ENCODE measurements at places on chromosomes 5 and 9.

GRCh38 chr9:3894772-3895171 lies 369.0 kb upstream of the RFX3 start:
- no peak for DNase-seq
- H3K36me3 ChIP-seq = no peaks in the 10 kb centered on the region
- H3K27me3 ChIP-seq = no peaks in the 10 kb centered on the region

GRCh38 chr9:129647635-129648034 lies 5.7 kb upstream of the ASB6 start:
- no peaks in the 10 kb centered on the region for H3K36me3 ChIP-seq
- H3K4me1 ChIP-seq = peaks cover under 1% of the 10 kb centered on the region
- no peak overlapping the region for H3K4me3 ChIP-seq

GRCh38 chr9:138028596-138028995 lies 151.0 kb downstream of the CACNA1B start:
- H3K27me3 ChIP-seq = no peaks in the 10 kb centered on the region
- H3K4me3 ChIP-seq = no peak overlapping the region
- no peak for DNase-seq
- no peak overlapping the region for H3K27ac ChIP-seq
- H3K4me1 ChIP-seq = no peaks in the 10 kb centered on the region

GRCh38 chr5:88826646-88827585 lies 56.1 kb downstream of the MEF2C start:
- no peaks in the 10 kb centered on the region for H3K36me3 ChIP-seq
- DNase-seq = no peak
- no peak overlapping the region for H3K4me3 ChIP-seq
- no peaks in the 10 kb centered on the region for H3K27me3 ChIP-seq

DNA sequence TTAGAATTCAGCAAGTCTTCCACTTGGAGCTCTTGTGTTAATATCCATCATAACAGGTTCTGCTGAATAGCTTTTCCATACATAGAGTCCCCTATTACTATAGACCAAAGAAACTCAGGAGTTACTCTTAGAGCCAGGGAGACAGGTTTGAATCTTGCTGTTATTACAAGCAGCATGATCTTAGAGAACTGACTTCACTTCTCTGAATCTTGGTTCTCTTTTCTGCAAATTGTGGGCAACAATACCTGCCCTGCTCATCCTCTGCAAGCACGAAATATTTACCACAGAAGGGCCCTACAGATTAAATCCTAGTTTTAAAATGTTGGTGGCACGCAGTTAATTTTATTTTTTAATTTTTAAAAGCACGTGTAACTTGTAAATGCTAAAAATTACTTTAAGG lies 111.7 kb downstream of the TLR4 start:
- H3K4me1 ChIP-seq = peaks cover 7% of the 10 kb centered on the region
- no peak for DNase-seq
- H3K27ac ChIP-seq = no peak overlapping the region
- H3K4me3 ChIP-seq = no peak overlapping the region
- H3K36me3 ChIP-seq = no peaks in the 10 kb centered on the region
- H3K27me3 ChIP-seq = peaks cover 12% of the 10 kb centered on the region

GRCh38 chr9:21856301-21857094 lies 54.1 kb downstream of the MTAP start:
- no peak overlapping the region for H3K27ac ChIP-seq
- H3K4me3 ChIP-seq = no peak overlapping the region
- no peaks in the 10 kb centered on the region for H3K27me3 ChIP-seq
- H3K4me1 ChIP-seq = peaks cover 2% of the 10 kb centered on the region

- no peaks in the 10 kb centered on the region for H3K36me3 ChIP-seq
- DNase-seq = no peak
- H3K27ac ChIP-seq = no peak overlapping the region
- H3K4me1 ChIP-seq = no peaks in the 10 kb centered on the region
- no peaks in the 10 kb centered on the region for H3K27me3 ChIP-seq
Measured at GRCh38 chr9:99634186-99634585, 187.5 kb upstream of the NR4A3 start.

- no peak for DNase-seq
- H3K4me3 ChIP-seq = no peak overlapping the region
- no peaks in the 10 kb centered on the region for H3K4me1 ChIP-seq
- H3K27me3 ChIP-seq = no peaks in the 10 kb centered on the region
- H3K36me3 ChIP-seq = no peaks in the 10 kb centered on the region
Measured at GRCh38 chr5:52339285-52339684, 448.4 kb upstream of the ITGA1 start.

DNA sequence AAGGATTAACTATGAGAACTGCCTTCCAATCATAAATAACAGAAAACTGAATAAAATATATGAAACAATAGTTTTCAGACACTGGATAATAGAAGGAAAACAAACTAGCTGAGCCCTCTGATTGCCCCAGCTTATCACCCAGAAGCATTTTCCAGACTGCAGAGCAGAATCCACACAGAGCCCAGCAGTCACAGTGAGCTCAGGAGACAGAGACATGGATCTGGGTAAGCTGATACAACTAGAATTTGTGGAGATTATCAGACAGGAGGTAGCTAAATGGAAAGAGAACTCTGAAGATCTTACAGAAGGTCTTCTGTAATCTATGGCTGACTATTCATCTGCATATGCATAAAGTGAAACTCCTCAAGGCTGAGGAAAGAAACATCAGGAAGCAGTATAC lies 128.8 kb downstream of the NR2F1-AS1 start:
- H3K4me3 ChIP-seq = no peak overlapping the region
- H3K4me1 ChIP-seq = no peaks in the 10 kb centered on the region
- H3K36me3 ChIP-seq = no peaks in the 10 kb centered on the region

- no peaks in the 10 kb centered on the region for H3K4me1 ChIP-seq
- H3K27ac ChIP-seq = no peak overlapping the region
- H3K4me3 ChIP-seq = no peak overlapping the region
- no peak for DNase-seq
- H3K27me3 ChIP-seq = no peaks in the 10 kb centered on the region
Measured at GRCh38 chr9:108094676-108094993, 605.1 kb upstream of the KLF4 start.

DNA sequence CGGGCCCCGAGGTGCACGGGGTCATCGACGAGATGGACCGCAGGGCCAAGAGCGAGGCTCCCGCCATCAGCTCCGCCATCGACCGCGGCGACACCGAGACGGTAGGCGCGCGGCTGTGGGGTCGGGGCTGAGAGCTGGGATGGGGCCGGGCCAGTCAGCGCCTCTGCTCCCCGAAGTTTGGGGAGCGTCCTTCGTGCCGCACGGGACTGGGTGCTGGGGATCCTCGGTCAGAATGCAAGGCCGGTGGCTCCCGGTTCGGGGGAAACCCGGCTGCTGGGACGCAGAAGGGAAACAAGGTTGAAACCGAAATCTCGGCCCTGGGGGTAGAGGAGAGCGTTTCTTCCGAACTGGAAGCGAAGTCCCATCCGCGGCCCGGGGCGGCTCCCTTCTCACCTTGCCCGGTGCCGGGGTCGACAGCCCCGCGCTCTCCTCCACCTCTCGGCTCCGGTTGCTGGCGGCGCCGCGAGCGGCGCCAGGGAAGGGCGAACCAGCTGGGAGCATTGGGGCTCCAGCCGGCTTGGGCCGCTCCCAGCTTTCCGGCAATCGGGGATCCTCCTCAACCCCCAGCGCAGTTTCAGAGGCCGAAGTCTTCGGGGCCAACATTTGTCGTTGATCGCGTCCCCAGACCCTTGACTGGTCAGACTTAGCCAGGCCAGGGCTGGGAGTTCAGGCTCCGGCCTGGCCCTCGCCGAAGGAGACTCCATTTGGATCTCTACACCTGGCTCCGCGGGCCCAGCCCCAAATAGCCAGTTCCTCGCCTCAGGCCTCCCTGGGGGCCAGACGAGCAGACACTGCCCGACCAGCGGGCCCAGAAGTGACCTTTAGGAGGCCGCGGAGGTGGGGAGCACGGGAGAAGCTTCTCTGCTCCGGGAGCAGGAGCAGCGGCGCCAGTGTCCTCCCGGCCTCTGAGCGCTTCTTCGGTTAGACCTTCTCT lies 1.1 kb downstream of the LHX2 start:
- H3K36me3 ChIP-seq = no peaks in the 10 kb centered on the region
- H3K4me3 ChIP-seq = no peak overlapping the region
- H3K27me3 ChIP-seq = peaks cover 70% of the 10 kb centered on the region

GRCh38 chr5:56270058-56270457 lies 36.9 kb upstream of the ANKRD55 start:
- H3K36me3 ChIP-seq = no peaks in the 10 kb centered on the region
- H3K4me1 ChIP-seq = no peaks in the 10 kb centered on the region
- DNase-seq = no peak
- H3K4me3 ChIP-seq = no peak overlapping the region
- H3K27me3 ChIP-seq = no peaks in the 10 kb centered on the region

- no peak overlapping the region for H3K4me3 ChIP-seq
- DNase-seq = no peak
- no peaks in the 10 kb centered on the region for H3K36me3 ChIP-seq
- no peaks in the 10 kb centered on the region for H3K27me3 ChIP-seq
Measured at GRCh38 chr9:25814023-25814422, 135.8 kb upstream of the TUSC1 start.

GRCh38 chr5:81265101-81265500 lies 32.0 kb downstream of the CKMT2 start:
- no peak overlapping the region for H3K27ac ChIP-seq
- no peaks in the 10 kb centered on the region for H3K36me3 ChIP-seq
- no peak for DNase-seq
- H3K4me3 ChIP-seq = no peak overlapping the region

- H3K27ac ChIP-seq = no peak overlapping the region
- H3K4me1 ChIP-seq = peaks cover 21% of the 10 kb centered on the region
- H3K27me3 ChIP-seq = no peaks in the 10 kb centered on the region
- DNase-seq = no peak
- no peak overlapping the region for H3K4me3 ChIP-seq
Measured at GRCh38 chr9:137123468-137123837, 8.9 kb upstream of the DPP7 start.

DNA sequence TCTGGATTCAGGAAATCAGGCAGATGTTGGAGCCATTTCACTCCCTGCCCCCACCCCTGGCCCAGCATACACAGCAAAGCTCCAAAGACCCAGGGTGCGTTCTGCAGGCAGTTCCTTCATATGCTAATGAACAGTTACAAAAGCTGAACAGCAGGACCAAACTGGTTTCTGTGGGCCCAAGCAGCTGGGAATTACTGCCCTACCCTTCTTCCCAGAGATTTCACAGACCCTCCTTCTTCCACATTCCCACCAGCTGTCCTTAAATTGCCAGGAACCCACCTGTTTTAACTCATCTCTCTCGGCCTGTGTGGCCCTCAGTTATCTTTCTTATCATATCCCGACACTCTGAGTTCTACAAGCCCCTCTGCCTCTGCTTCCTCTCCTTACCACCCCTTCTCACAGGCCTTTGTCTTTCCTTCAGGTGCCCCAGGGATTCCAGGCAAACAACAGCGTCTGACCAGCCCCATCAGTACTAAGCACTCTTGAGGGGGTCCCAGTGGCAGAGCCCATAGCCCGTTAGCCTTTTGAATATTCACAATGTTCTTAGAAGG lies 10.6 kb upstream of the F2RL1 start:
- no peaks in the 10 kb centered on the region for H3K36me3 ChIP-seq
- H3K4me3 ChIP-seq = no peak overlapping the region
- no peaks in the 10 kb centered on the region for H3K4me1 ChIP-seq
- H3K27me3 ChIP-seq = no peaks in the 10 kb centered on the region
- DNase-seq = no peak

DNA sequence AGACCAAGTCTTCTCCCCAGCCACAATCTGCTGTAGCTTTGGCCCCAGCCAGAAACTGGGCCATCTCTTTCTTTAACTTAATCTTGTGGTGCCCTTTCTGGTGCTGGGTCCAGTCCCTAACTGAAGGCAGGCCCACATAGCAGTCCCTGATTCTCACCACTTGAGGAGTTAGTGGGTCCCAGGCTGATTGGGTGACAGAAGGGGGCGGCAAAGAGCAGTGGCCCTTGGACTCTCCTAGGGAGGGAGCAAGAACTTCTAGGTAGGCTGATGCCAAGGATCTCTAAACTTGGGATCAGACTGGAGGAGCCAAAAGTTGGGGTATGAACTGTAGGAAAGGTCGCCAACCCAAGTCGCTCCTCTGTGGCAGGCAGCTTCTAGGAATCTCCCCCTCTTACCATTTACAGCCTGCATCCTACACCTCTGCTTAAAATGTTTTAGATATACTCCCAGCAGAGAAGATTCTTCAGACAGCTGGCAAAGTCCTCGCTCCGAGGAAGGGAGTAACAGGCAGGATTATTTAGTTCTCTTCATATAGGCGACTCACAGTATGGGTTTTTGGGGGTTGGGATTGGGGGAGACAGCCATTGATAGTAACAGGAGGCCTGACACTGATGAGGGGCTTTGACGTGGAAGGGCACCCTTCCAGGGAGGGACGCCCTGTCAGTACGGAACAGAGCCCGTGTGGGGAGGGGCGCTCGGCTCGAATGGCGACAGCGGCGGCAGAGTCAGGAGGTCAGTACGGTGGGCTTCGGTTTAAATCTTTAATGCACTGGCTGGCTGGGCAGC lies 2.0 kb upstream of the CCL27 start:
- H3K27me3 ChIP-seq = no peaks in the 10 kb centered on the region
- peak overlapping the region; percentile 7 for H3K27ac ChIP-seq
- peaks cover 3% of the 10 kb centered on the region for H3K36me3 ChIP-seq
- peak; percentile 86 for DNase-seq
- peaks cover 24% of the 10 kb centered on the region for H3K4me1 ChIP-seq
- H3K4me3 ChIP-seq = peak overlapping the region; percentile 54

DNA sequence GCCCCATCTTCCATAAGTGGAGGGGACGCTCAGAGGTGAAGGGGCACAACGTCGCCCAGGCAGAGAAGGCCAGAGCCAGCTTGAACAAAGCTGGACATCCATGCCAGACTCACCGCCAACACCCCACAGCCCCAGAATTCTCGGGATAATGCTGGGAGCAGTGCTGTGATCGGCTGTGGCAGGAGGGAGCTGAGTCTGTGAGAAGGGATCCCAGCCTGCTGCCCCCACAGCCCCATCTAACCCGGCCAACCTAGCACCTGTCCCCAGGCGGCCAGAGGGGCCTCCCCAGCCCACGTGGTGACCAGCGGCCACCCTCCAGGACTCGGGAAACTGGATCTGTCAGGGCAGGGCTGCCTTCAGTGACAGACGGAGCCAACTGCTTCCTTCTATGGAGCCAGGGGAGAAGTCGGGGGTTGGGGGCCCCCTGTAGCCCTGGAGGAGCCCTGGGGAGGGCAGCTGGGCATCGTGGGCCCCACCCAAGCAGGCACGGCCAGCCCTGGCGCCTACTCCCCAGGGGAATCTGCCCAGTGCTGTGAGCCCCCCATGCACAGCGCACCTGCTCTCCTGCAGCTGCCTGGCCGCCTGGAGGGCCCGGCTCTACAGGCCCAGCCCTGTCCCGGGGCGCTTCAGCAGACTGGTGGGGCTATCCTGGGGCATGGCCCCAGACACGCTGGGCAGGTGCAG lies 6.0 kb downstream of the BRD3 start:
- peaks cover 3% of the 10 kb centered on the region for H3K36me3 ChIP-seq
- H3K4me1 ChIP-seq = peaks cover 88% of the 10 kb centered on the region
- no peak overlapping the region for H3K4me3 ChIP-seq
- no peak for DNase-seq
- H3K27me3 ChIP-seq = no peaks in the 10 kb centered on the region

- no peak overlapping the region for H3K27ac ChIP-seq
- no peak overlapping the region for H3K4me3 ChIP-seq
- no peaks in the 10 kb centered on the region for H3K4me1 ChIP-seq
- H3K27me3 ChIP-seq = no peaks in the 10 kb centered on the region
- no peak for DNase-seq
Measured at GRCh38 chr5:177256296-177256695, 47.2 kb downstream of the RAB24 start.
